ENCODE measurements at places on chromosomes 12 and 14.

DNA sequence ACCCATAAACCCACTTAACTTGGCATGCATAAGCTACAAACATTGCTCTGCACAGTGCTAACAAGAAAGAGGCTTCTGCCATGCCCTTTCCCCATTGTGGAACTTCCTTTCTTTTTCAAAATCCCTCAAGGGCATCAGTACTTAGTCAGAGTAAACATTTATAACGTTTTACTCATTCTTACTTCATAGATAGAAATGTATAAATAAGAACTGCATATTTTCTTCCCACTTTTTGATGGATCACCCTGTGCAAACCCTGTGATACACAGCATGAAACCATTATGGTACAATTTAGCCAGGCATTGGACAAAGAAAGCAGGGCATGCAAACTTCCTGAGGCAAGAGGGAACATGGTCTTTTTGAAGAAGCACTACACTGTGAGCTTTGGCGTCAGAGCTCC, 113.8 kb upstream of the FOXG1 start:
- DNase-seq: peak; percentile 69

- DNase-seq: peak; percentile 51
Observed at GRCh38 chr12:2783936-2784600, 10.7 kb upstream of the FKBP4 start.

GRCh38 chr12:131454418-131455217, 256.3 kb upstream of the SFSWAP start:
- DNase-seq: peak; percentile 54

DNA sequence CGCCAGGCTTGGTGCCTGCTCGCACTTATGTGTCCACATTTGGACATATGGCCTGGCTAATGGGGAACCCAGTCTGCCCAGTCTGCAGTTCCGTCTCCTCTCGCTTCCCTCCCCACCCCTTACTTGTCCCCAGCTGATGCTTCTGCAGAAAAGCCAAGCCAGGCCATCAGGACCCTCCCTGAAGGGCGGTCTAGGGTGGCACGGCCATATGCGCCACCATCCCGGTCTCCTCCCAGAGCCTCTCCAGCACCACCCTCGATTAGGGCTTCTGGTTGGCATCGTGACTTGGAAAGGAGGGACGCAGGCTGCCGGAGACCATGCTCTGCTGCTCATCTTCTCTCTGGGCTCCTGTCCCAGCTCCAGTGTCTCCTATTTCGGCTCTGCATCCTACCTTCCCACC, 54.6 kb downstream of the CALM1 start:
- no peak for DNase-seq

DNA sequence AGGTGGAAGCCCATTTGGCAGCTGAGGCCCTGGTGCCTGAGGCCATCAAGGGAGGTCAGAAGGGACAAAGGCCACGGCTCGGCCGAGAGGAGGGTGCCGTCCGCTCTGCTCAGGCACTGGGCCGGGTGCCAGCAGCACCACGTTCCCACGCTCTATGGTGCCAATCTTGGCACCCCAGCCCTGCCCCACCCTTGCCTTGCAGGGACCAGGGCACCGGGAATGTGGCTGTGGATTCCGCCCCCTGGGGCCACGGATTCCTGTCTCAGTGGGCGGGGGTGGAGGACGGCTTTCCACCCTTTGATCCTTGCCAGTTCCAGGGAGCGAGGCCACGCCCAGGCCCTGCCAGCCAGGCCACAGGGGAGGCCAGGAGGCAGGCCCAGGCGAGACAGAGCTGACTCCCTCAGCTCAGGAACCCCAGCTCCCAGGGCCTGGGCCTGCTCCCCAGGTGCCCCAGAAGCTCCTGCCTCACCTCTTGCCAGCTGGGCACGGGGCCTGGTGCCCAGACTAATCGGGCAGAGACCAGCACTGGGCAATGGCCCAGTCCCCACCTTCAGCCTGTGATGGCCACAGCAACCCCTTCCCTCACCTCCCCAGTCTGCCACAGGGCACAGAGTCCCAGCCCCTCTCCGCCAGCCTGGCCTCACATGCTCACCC, 26.4 kb upstream of the GPR132 start:
- DNase-seq: peak; percentile 93

DNA sequence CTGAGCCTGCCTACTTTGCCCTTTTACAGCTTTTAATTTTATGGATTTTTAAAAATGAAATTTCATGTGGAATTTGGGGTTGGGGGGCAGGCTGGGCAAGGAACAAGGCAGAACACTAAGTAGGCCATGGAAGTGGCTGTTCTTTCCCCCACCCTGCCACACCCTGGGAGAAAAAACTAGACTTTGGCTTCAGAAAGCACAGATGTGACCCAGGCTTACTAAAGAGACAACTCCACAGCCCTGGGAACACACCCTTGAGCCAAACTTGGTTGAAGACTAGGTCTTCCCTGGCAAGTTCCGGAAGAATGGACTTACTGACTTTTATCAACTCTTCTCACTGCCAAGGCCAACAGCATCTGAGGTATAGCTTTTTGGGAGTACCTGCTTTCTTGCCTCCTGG, 40.3 kb downstream of the BAZ2A start:
- no peak for DNase-seq

- no peak for DNase-seq
Observed at GRCh38 chr12:90757957-90758356, 197.0 kb downstream of the CCER1 start.

GRCh38 chr12:65668981-65669695, 155.1 kb upstream of the HMGA2 start:
- DNase-seq: no peak

GRCh38 chr12:53208877-53209463, 1.9 kb upstream of the ITGB7 start:
- DNase-seq: no peak

- DNase-seq: no peak
Observed at GRCh38 chr12:106049105-106049504, 89.6 kb downstream of the NUAK1 start.

DNA sequence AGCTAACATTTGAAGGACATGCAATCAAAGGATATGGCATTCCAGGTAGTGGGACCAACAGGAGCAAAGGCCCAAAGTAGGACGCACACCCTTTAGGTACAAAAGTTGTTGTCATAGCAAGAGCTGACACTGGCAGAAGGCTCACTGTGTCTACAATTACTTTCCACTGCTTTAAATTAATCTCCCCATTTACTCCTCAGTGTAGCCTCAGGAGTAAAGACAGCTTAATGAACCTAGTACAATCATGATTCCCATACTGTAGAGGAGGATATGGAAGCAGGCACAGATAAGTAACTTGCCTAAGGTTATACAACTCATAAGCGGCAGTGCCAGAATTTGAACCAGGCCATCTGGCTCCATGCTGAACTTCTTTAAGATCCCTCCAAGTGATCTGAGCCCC, 212.9 kb upstream of the SFSWAP start:
- DNase-seq: no peak

GRCh38 chr14:31677630-31678029, 116.4 kb downstream of the NUBPL start:
- no peak for DNase-seq

GRCh38 chr12:110109037-110109836, 14.9 kb upstream of the IFT81 start:
- DNase-seq: peak; percentile 69

- DNase-seq: no peak
Observed at GRCh38 chr14:100680439-100681051, 46.1 kb upstream of the DLK1 start.

GRCh38 chr14:46323404-46323762, 328.2 kb downstream of the RPL10L start:
- DNase-seq: no peak

GRCh38 chr12:63170321-63170720, 19.3 kb upstream of the AVPR1A start:
- DNase-seq: no peak

GRCh38 chr14:86003998-86004397, 474.1 kb downstream of the FLRT2 start:
- no peak for DNase-seq

DNA sequence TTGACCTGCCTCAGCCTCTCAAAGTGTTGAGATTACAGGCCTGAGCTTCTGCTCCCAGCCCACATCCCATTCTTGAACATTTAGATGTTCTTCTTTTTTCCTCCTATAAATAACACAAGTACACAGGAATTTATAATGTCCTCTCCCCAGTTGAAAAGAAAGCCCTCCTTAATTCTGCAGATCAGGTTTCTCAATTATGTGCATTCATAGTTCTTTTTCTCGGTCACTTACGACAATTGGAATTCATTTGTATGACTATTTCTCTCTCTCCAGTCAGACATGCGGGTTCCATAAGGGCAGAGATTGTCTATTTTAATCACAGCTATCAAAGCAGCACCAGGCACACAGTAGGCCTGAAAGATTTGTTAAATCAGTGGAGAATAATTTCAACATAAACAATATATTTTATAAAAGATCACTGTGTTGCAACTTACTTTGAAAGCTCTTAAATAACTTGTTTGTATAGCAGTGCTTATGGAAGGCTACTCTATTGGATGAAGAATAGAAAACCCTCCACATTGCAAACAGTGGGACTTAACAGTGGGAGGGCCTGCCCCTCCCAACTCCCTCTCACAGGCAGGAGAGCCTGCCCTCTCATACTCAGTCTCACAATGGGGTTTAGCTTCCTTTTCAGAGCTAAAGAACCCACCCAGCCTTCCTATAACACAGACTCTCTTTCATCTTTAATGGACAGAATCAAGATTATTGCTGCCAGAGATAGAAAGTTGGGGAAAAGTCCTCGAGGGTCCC, 84.1 kb upstream of the TRAF3 start:
- no peak for DNase-seq

GRCh38 chr14:102442241-102443211, 67.0 kb downstream of the ANKRD9 start:
- peak; percentile 7 for DNase-seq

DNA sequence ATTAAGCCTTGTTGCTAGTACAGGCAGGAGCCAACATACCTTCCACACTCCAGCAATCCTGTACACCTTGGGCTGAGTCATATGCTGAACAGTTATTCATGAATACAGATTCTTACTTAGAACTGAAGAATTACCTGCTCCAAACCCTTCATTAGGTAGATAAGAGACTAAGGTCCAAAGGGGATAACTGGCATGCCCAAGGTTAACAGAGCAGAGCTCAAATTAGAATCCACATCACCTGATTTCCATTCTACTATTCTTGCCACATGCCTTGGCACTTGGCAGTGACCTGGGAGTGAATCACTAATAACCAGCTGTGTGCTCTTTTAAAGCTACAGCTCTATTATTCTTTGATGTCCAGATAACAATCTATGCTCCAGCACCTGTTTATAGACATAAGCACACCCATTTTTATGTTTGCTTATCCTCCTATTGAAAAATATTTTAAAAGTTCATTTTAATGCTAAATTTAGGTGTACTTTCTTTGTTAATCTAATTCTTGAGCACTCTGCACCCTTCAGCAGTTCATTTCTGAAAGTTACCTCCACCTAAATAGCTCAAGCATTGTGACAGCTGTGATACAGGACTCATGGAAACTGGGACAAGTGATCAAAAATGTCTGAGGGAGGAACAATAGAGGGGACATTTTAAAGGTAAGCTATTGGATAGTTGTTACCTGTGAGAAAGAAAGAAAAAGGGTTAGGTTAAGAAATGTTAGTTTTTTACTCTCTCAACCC, 19.4 kb downstream of the LPCAT3 start:
- peak; percentile 19 for DNase-seq
